ENCODE measurements at places on chromosomes 13 and 19.
A peak's percentile ranks its signal among the peaks of the same experiment; 100 is the strongest.

GRCh38 chr13:28819046-28819730, 951 bp upstream of the MTUS2 start:
- DNase-seq = no peak

- no peak for DNase-seq
These were observed 586.4 kb downstream of the LMO7 start for GRCh38 chr13:76222511-76222910.

- no peak for DNase-seq
These were observed 671.0 kb downstream of the PCDH9 start for GRCh38 chr13:66559093-66559492.

- DNase-seq = no peak
These were observed 16.9 kb downstream of the PIBF1 start for GRCh38 chr13:72798817-72799216.

DNA sequence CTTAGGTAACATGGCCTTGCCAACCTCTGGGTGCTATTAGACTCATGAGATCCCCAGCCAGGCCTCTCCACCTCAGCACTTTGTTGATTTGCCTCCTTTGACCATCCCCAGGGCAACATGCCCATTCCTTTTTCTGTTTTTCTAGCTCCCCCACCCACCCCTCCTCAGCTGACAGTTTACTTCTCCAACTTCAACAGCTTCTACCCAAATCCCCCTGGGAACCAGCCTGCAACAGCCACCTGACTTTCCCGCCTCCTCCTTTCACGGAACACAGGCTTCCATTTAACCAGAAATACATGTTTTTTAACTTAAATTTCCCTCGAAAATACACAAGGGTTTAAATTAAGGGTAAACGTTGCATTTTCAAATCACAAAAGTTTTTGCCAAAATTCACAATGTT, 117.3 kb downstream of the DLEU7 start:
- DNase-seq = no peak

DNA sequence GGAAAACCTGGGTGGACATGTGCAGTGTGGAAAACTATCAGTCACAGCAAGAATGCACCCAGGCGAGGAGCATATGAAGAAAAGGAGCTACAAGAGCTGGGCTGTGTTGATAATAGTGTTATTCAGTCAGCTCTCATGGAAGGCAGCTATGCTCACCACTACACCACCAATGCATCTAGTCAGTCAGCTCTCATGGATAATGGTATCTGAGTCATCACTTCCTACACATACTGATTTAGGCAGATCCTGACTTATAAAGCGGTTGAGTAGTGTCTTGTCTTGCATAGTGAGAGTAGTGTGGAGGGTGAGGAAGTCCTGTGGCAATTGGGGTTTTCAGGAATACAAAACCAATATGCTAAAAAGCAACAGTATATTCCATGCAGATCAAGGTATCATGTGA, 9.1 kb upstream of the ZNF160 start:
- no peak for DNase-seq

DNA sequence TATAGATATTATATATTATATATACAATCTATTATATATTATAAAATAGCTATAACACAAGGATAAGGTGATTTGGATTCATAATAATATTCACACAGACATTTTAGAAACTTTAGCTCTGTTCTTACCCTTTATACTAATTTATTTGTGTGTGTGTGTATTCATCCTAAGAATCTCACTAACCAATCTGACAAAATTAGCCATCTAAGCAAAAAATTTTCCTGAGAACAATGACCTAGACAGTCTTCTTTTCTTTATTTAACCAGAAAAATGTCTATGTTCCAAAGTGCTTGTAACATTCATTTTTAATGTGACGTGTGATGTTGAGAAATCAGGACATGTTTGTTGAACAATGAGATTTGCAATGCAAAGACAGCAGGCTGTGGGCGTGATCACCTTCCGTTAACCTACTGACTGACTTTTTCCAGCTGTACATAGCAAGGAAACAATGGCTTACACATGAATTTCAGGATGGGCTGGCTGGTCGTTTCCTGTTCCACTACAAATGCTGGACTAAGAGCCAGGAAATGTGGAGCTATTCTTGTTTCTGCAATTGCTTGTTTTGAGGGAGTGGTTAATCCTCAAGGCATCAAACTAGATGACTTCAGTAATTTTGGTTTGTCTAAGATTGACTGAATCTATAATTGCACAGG, 634.6 kb upstream of the ARGLU1 start:
- DNase-seq = no peak

GRCh38 chr19:29329460-29330134, 116.6 kb upstream of the UQCRFS1 start:
- DNase-seq = no peak

DNA sequence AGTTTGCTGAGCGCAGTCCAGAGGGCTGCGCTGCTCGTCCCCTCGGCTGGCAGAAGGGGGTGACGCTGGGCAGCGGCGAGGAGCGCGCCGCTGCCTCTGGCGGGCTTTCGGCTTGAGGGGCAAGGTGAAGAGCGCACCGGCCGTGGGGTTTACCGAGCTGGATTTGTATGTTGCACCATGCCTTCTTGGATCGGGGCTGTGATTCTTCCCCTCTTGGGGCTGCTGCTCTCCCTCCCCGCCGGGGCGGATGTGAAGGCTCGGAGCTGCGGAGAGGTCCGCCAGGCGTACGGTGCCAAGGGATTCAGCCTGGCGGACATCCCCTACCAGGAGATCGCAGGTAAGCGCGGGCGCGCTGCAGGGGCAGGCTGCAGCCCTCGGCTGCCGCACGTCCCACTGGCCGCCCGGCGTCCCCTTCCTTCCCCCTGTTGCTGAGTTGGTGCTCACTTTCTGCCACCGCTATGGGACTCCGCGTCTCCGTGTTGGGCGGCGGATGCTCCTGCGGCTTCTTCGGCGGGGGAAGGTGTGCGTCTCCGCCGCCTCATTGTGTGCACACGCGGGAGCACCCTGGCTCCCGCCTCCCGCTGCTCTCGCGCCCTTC, 772 bp downstream of the GPC6 start:
- no peak for DNase-seq

DNA sequence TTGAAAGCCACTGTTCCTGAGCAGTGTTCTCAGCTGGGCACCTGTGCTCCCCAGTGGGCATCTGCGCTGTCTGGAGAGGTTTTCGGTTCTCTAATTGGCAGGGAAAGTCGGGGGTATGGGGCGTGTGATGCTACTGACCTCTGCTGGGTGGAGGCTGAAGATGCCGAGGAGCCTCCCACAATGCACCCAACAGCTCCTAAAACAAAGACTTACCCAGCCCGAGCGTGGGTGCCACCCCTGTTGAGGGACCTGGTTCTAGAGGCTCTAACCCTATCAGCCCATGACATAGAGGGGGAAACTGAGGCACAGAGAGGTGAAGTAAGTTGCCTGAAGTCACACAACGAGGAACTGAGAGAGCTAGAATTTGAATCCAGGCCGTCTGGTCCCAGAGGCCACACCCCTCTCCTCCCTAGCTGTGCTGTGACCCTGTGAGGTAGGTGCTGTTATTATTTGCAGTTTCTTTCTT, 2.3 kb downstream of the SPACA4 start:
- DNase-seq = peak; percentile 62

- no peak for DNase-seq
These were observed 113.3 kb upstream of the SOX1 start for GRCh38 chr13:111953546-111954178.

DNA sequence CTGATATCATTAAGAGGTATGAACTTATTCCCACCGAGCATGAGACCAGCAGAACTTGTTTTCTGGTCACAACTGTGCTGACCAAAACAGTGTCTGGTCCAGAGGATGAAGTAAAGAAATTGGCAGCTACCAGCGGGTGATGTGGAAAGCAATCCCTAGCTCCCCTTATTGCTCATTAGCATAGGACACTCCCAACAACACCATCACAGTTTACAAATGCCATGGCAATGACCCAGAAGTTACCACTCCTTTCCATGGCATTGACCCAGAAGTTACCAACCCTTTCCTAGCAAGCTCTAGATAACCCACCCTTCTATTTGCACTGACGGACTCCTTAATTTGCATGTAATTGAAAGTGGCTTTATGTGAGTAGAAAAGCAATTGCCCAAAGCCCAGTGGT, 1856.1 kb downstream of the OLFM4 start:
- no peak for DNase-seq

GRCh38 chr13:45775401-45775963, 73.4 kb downstream of the CBY2 start:
- DNase-seq = no peak

DNA sequence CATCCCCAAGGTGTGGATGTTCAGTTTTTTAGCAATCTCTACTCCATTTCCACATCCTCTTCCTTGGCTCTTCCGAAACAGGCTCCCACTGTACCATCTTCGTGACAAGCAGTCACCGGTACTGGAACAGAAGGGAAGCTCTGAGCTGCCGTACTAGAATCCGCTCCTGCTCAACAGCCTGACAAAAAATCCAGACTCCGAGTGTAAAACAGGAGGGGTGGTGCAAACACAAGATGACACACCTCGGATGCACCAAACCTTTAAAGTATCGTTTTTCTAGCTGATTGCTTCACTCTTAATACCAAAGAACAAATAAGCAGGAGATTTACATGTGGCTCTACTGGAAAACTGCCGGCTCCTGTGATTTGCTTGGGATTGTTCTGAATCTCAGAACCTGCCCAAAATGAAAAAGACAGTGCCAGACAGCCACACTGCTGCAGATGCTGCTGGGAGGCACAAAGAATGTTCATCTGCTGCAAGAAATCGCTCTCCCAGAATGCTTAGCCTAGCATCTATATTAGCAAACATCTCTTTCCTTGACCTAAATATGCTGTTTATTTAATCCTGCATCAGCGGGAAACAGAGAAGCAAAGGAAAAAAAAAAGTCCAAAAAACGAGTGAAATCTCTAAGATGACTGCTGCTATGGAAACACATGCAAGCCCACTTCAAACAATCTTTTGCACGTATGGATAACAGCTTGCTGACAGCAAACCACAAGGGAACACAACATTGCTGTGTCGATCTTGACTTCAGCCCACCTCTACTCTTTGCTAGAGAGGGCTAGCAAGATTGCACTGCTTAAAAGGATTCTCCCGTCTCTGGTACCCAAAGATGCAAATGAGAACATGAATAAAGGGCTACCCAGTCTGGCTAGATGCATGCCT, 38.0 kb upstream of the DOCK9 start:
- DNase-seq = no peak

- DNase-seq = no peak
These were observed 50.7 kb upstream of the DIAPH3 start for GRCh38 chr13:60214213-60215055.

DNA sequence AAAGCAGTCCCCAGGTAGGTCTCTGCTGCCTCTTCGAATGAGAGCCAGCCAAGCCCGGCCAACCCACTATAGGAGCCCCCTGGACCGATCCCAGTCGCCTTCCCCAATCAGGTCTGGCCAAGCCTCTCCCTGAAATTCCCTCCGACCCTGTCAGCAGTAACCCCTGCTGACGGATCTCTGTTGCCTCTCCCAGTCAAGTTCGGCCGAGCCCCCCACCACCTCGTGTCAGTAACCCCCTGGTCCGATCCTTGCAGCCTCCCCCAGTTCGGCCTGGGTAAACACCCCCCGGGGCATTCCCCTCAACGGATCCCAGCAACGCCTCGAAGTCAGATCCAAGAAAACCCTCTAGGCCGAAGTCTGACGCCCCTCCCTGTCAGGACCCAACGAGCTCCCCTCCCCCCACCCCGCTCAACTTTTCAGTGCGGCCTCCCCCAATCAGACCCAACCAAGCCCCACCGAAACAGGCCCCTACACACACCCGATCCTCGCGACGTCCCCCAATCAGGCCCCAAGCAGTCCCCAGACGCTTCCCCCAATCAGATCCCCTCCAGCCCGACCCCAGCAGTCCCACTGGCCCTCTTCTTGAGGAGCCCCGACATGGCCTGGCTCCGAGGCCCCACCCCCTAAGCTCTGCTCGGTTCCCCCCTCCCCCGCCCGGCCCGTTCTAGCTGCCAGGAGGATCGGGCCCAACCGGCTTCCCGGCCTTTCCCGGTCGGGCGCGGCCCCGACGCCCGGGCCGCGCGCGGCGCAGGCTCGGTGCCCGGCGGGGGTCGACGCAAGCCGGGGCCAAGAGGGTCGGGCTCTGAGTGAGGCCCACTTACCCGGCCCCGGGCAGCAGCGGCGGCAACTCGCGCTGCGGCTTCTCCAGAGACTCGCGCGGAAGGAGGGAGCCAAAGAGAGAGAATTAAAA, 1.8 kb downstream of the TNPO2 start:
- peak; percentile 81 for DNase-seq
